Bronchus fibroblast of lung (primary cell): ENCODE measurements at places on chromosomes 1 and 21. TPM values are rescaled to one million over a fixed set of nuclear protein-coding genes. Genes with fewer than 3 reads are reported as not detected.

NPL gene
- total RNA-seq = 0.15 and 0.67 TPM in 2 replicates

OR2L5 gene
- total RNA-seq = not detected in 2 replicates

RBP7 gene
- total RNA-seq = not detected in 2 replicates

MAP10 gene
- 1.9 and 2.2 TPM in 2 replicates for total RNA-seq

THEM5 gene
- not detected in 2 replicates for total RNA-seq

ARID1A gene
- total RNA-seq = 20.2 and 23.6 TPM in 2 replicates

GNAT2 gene
- 0.30 TPM in 1 of 2 replicates, not detected in the other for total RNA-seq

SYCP1 gene
- not detected in 2 replicates for total RNA-seq
